ENCODE measurements at places on chromosomes 3 and 15.

- H3K4me1 ChIP-seq, result no peaks in the 10 kb centered on the region
- no peak for DNase-seq
- no peaks in the 10 kb centered on the region for H3K36me3 ChIP-seq
- no peak overlapping the region for H3K4me3 ChIP-seq
Observed at GRCh38 chr3:25043749-25044148, 384.3 kb upstream of the RARB start.

DNA sequence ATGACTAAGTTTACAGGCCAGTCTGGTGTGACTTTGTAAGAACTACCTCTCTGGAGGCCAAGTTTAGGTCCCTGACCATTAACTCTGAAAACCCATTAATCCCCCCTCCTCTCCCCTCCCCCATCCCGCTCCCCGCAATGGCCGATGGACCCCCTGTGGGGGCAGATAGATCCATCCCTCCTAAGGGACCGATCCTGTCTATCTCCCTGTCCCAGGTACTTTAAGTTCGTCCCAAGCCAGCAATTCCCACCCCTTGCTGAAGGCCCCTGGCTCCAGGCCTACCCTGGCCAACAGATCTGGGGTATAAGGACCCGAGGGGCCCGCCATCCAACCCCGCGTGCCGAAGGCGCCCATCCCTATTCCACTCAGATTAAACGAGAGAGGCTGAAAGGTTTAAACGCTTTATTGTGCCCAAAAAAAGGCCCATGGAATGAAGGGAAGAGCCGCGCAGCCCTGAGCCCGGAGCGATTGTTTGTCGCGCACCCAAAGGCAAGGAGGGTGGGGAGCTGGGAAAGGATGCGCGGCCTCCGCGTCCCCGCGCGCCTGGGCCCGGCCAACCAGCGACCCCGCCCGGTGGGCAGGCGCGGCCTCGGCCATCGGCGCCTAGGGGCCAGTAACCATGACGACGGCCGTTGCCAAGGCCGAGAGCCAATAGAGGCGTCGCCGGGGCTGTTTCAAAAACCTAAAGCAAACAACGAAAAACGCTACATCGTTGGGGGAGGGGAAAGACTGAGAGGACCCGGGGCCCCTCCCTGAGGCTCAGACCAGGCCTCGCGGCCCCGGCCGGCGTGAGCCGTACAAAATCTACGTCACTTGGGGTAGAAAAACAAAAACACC lies 35.9 kb downstream of the HMCES start:
- H3K4me3 ChIP-seq, result peak overlapping the region; percentile 91
- H3K27ac ChIP-seq, result peak overlapping the region; percentile 86
- H3K4me1 ChIP-seq, result peaks cover 38% of the 10 kb centered on the region

GRCh38 chr3:23594066-23594465 lies 211.7 kb upstream of the UBE2E1 start:
- H3K27ac ChIP-seq, result no peak overlapping the region
- H3K36me3 ChIP-seq, result no peaks in the 10 kb centered on the region
- H3K4me1 ChIP-seq, result no peaks in the 10 kb centered on the region
- no peaks in the 10 kb centered on the region for H3K27me3 ChIP-seq
- no peak overlapping the region for H3K4me3 ChIP-seq

DNA sequence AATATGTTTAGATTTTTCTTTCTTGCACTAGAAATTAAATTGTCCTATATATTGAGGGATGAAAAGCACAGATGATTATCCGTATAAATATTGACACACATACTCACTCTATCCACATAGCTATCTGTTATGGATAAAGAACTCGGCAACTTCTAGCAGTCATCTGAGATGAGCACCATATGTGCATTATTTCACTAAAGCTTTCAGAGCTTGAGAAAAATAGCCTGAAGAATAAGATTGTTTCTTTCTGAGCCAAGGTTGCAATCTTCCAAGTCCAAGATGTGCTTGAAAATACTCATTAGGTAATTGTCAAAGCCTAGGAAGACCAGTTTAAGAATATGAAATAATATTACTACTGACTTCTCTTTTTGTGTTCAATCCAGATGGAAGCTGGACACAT lies 40.5 kb downstream of the COL8A1 start:
- H3K4me3 ChIP-seq, result no peak overlapping the region
- DNase-seq, result no peak
- no peaks in the 10 kb centered on the region for H3K27me3 ChIP-seq
- H3K36me3 ChIP-seq, result no peaks in the 10 kb centered on the region
- no peaks in the 10 kb centered on the region for H3K4me1 ChIP-seq

DNA sequence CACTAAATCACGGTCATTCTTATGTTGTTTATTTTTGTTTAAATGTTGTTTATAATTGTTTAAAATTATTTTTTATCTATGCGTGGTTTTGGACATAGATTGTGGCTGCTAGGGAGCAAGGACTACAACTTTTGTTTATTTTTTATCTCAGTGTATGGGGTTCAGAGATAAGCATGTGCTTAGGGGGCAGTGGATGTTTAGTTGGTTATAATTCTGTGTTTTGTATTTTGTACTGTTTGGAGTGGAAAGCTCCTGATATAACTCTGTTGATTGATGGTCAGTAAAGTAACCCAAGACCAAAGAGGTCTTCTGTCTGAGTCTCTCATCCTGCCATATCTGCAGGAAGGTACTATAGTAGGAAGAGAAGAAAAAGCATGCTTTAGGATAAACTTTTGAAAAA lies 36.5 kb upstream of the NPHP3 start:
- H3K27me3 ChIP-seq, result peaks cover 4% of the 10 kb centered on the region
- H3K36me3 ChIP-seq, result no peaks in the 10 kb centered on the region
- no peak for DNase-seq
- H3K27ac ChIP-seq, result no peak overlapping the region
- no peak overlapping the region for H3K4me3 ChIP-seq

DNA sequence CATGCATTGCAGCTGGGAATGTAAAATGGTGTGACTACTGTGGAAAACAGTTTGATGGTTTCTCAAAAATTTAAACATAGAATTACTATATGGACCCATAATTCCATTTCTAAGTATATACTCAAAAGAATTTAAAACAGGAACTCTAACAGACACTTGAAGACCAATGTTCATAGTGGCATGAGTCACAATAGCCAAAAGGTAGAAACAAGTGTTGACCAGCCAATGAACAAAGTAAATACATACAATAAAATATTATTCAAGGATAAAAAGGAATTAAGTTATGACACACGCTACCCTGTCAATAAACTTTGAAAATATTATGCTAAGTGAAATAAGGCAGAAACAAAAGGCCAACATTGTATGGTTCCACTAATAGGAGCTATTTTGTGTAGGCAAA lies 357.4 kb upstream of the IL12A start:
- no peak overlapping the region for H3K27ac ChIP-seq
- no peak for DNase-seq
- no peak overlapping the region for H3K4me3 ChIP-seq
- no peaks in the 10 kb centered on the region for H3K27me3 ChIP-seq
- no peaks in the 10 kb centered on the region for H3K4me1 ChIP-seq

DNA sequence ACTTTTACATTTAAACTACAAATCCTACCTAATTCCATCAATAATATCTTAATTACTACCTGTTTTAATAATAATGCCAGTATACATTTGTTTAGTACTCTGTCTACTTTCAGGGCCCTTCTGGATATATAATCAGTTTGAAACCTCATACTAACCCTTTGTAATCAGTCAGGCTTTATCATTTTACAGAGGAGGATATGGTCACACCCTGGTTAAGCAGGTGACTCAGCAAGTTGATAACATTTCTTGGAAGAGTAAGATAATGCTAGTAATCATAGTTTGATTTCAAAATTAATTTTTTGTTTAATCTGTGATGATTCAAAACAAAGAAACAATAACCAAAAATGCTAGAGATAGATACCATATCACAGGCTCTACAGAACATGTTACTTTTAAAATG lies 208.2 kb upstream of the MANF start:
- peaks cover 14% of the 10 kb centered on the region for H3K36me3 ChIP-seq
- H3K4me1 ChIP-seq, result peaks cover 3% of the 10 kb centered on the region
- no peaks in the 10 kb centered on the region for H3K27me3 ChIP-seq
- H3K4me3 ChIP-seq, result no peak overlapping the region
- DNase-seq, result no peak

GRCh38 chr3:183182073-183182472 lies 19.5 kb upstream of the LAMP3 start:
- no peak overlapping the region for H3K27ac ChIP-seq
- no peak overlapping the region for H3K4me3 ChIP-seq
- peaks cover 22% of the 10 kb centered on the region for H3K27me3 ChIP-seq

GRCh38 chr3:83426300-83426699 lies 1532.5 kb upstream of the CADM2 start:
- no peak overlapping the region for H3K27ac ChIP-seq
- no peaks in the 10 kb centered on the region for H3K4me1 ChIP-seq
- no peak for DNase-seq
- H3K4me3 ChIP-seq, result no peak overlapping the region

DNA sequence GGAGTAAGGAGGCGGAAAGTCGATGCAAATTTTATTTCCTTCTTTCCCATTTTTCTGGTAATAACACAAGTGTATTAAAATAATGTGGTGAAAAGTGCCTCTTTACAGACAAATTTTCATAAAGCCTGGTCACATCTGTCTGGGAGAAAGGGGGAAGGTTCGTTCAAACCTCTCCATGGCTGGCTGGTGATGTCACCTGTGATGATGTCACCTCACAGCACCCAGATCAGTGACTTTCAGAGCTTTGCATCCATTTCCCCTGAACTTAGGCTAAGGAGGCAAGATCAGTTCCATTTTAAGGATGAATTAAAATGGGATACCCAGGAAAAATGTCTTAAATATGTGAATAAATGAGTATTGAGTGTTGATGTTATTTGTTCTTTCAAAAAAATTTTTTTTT lies 34.1 kb downstream of the ATP10A start:
- H3K4me3 ChIP-seq, result no peak overlapping the region
- DNase-seq, result no peak
- peak overlapping the region; percentile 51 for H3K27ac ChIP-seq

GRCh38 chr3:153242896-153243295 lies 80.9 kb downstream of the RAP2B start:
- H3K27me3 ChIP-seq, result no peaks in the 10 kb centered on the region
- no peak overlapping the region for H3K4me3 ChIP-seq
- peaks cover 12% of the 10 kb centered on the region for H3K4me1 ChIP-seq
- no peaks in the 10 kb centered on the region for H3K36me3 ChIP-seq
- DNase-seq, result no peak
- H3K27ac ChIP-seq, result no peak overlapping the region

- H3K4me3 ChIP-seq, result no peak overlapping the region
- DNase-seq, result no peak
- H3K27ac ChIP-seq, result no peak overlapping the region
- no peaks in the 10 kb centered on the region for H3K4me1 ChIP-seq
Observed at GRCh38 chr3:11690863-11691766, 47.4 kb upstream of the VGLL4 start.

GRCh38 chr15:59413577-59413976 lies 24.4 kb upstream of the FAM81A start:
- peaks cover 40% of the 10 kb centered on the region for H3K27me3 ChIP-seq
- DNase-seq, result no peak
- no peak overlapping the region for H3K4me3 ChIP-seq
- H3K27ac ChIP-seq, result no peak overlapping the region
- no peaks in the 10 kb centered on the region for H3K36me3 ChIP-seq

DNA sequence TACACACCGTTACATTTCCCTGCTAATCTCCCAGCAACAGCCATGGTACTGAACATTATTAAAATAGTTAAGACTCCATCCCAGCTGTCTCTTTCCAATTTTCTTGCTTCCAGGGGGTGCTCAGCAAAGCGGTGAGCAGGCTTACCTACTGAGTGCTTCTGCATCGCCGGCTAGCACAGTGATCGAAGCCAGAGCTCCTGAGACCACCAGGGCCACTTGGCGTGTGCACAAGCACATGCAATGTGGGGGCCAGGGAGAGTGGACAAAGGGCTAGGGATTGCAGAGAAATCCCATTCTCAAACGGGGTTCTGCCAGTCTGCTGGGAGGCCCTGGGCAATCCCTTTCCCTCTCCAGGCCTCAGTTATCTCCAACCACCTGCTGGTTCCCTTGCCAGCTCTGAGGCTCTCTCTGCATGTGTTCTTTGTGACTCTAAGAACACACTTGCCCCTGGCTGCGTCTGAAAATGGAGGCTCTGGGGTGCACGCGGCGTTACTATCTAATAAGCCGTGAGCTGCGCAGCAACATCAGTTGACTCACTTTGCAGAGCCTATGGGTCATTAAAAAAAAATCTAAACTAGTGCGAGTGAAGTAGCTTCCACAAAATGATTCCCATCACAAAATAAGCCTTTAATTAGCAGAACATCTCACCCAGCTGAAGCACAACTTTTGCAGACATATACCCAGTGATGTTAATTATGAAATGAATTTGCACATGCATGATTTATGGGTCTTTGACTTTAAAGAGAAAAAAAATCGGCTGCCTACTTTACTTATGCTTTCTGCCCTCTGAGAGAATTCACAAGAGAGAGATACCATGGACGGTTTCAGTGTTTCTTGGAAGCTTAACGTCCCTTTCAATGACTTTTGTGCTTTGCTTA lies 271.5 kb downstream of the TLE3 start:
- DNase-seq, result no peak
- H3K36me3 ChIP-seq, result no peaks in the 10 kb centered on the region
- no peaks in the 10 kb centered on the region for H3K27me3 ChIP-seq
- no peaks in the 10 kb centered on the region for H3K4me1 ChIP-seq
- no peak overlapping the region for H3K27ac ChIP-seq
- no peak overlapping the region for H3K4me3 ChIP-seq

DNA sequence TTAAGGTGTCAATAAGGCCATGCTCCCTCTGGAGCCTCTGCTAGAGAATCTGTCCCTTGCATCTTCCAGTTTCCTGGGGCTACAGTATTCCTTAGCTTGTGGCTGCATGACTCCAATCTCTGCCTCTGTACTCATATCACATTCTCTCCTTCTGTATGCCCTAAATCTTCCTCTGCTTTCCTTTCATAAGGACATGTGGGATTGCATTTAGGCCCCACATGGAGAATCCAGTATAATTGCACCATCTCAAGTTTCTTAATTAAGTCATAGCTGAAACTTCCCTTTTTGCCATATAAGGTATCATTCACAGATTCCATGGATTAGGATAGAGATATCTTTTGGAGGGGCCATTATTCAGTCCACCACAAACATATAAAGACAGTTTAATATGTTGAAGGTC lies 409.8 kb upstream of the TMCO5A start:
- DNase-seq, result no peak
- H3K4me1 ChIP-seq, result no peaks in the 10 kb centered on the region
